ENCODE measurements at places on chromosomes 16 and 17. TPM values are rescaled to one million over a fixed set of nuclear protein-coding genes. Genes with fewer than 3 reads are reported as not detected.

GRCh38 chr17:74873874-74874614 is 1.2 kb upstream of the FDXR start:
- H3K36me3 ChIP-seq: no peaks in the 10 kb centered on the region
- DNase-seq: no peak
- H3K27me3 ChIP-seq: no peaks in the 10 kb centered on the region
- H3K27ac ChIP-seq: peak overlapping the region; percentile 88
- peaks cover 14% of the 10 kb centered on the region for H3K4me1 ChIP-seq

- DNase-seq: no peak
- H3K4me3 ChIP-seq: no peak overlapping the region
- H3K27ac ChIP-seq: no peak overlapping the region
- H3K27me3 ChIP-seq: no peaks in the 10 kb centered on the region
Measured at GRCh38 chr16:10037751-10038150, 144.5 kb downstream of the GRIN2A start.

GRCh38 chr17:31294820-31295488 is 2.1 kb downstream of the OMG start:
- no peak overlapping the region for H3K27ac ChIP-seq
- H3K27me3 ChIP-seq: no peaks in the 10 kb centered on the region
- H3K4me3 ChIP-seq: no peak overlapping the region
- H3K4me1 ChIP-seq: peaks cover 4% of the 10 kb centered on the region
- no peak for DNase-seq

The EIF3C gene
- total RNA-seq: 436 TPM

DNA sequence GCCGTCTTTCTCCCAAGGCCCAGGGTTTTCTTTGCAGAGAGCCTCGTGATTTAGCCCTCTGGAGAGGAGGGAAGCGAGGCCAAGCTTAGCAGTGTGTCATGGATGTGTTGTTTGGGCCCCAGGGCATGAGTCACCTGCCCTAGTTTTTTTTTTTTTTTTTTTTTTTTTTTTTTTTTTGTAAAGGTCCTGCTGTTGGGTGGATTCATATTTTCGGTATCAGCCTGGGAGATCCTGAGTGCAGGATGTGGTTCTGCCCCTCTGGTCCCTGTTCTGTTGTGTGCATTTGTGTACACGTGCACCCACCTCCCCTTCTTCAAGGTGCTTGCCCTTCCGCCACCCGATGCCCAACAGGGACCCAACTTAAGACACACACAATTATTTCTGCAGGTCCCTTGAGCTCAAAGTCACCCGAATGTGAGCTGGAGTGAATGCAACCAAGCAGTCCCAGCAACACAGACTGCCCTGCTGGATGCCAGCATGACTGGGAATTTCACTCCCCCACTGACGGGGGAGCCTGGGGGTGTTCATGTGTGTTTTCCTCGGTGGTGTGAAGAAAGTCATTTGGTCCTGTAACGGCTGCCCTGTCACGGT is 265.8 kb upstream of the TNRC6C start:
- no peaks in the 10 kb centered on the region for H3K36me3 ChIP-seq
- DNase-seq: no peak
- H3K4me1 ChIP-seq: peaks cover 17% of the 10 kb centered on the region
- no peak overlapping the region for H3K27ac ChIP-seq
- H3K27me3 ChIP-seq: no peaks in the 10 kb centered on the region

The LYRM9 gene
- total RNA-seq: 25.2 TPM

GRCh38 chr17:40956401-40957254 is 10.1 kb downstream of the KRT39 start:
- peaks cover 10% of the 10 kb centered on the region for H3K27me3 ChIP-seq
- no peaks in the 10 kb centered on the region for H3K4me1 ChIP-seq
- H3K27ac ChIP-seq: no peak overlapping the region

DNA sequence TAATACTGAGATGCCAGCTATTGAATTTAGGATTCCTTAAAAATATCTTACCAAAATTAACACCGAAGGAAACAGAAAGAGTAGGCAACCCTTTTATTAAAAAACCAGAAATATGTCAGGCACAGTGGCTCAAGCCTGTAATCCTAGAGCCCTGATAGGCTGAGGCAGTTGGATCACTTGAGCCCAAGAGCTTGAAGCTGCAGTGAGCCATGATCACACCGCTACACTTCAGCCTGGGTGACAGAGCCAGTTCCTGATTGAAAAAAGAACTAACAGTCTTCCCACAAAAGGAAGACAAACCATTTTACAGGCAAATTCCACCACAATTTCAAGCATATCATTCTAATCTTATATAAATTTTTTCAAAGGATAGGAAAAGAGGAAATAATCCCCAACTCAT is 15.6 kb downstream of the SLFN12 start:
- H3K27me3 ChIP-seq: no peaks in the 10 kb centered on the region
- peaks cover under 1% of the 10 kb centered on the region for H3K36me3 ChIP-seq
- H3K27ac ChIP-seq: no peak overlapping the region
- no peaks in the 10 kb centered on the region for H3K4me1 ChIP-seq

The NPIPB6 gene
- not detected for total RNA-seq

GRCh38 chr16:87135246-87136030 is 181.8 kb downstream of the C16orf95 start:
- DNase-seq: no peak
- H3K4me3 ChIP-seq: no peak overlapping the region
- no peak overlapping the region for H3K27ac ChIP-seq
- no peaks in the 10 kb centered on the region for H3K36me3 ChIP-seq

The CCL7 gene
- not detected for total RNA-seq

DNA sequence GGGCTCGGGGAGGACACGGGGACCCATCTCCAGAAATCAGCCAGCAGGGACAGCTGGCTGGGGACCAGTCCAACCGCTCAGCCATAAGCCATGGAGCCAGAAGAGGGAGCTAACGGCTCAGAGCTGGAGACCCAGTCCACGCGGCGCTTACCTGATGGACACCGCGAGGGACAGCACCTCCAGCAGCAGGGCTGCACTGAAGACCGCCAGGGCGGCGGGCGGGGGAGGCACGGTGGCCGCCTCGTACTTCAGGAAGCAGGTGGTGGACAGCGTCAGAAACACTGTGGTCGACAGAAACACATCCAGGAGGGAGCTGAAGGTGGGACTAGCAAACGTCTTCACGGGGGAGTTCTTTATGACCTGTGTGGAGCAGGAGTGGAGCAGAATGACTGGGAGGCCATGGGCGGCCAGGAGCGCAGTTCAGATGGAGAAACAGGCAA is 102.6 kb upstream of the CREBBP start:
- DNase-seq: peak; percentile 67
- peaks cover 30% of the 10 kb centered on the region for H3K36me3 ChIP-seq
- no peaks in the 10 kb centered on the region for H3K27me3 ChIP-seq
- no peak overlapping the region for H3K27ac ChIP-seq

All from heart left ventricle (tissue), 16 donors.